Stimulated activated CD4-positive, alpha-beta T cell treated with anti-CD3 and anti-CD28 coated beads, Interleukin-1b, Interleukin-23, amount 100 ng/mL, for 4 hours (primary cell): ENCODE measurements at places on chromosomes 13 and 19.

DNA sequence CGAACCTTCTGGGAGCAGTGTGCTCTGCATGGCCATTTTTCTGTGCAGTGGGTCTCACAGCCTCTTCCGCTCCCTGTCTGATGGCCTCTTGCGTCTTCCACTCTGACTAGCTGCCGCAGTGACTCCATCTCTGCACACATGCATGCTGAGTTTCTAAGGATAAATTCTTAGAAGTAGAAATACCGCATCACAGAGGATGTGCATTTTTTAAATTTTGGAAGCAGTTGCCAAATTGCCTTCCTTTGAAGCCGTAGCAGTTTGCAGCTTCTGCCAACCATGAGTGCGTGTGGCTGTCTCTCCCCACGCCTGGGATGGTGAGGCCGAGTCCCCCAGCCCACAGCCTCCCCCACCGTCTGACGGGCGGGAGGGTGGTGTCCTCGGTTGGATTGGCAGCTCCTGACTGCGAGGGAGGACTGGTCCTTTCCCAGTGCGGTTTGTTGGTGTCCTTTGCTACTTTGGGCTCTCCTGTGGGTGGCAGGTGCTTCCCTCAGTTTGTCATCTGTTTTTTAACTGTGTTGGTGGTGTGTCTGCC is 9.8 kb downstream of the FZR1 start:
- DNase-seq = no peak

GRCh38 chr19:41064974-41065569 is 23.2 kb upstream of the CYP2A13 start:
- DNase-seq = no peak

GRCh38 chr13:37667702-37668101 is 69.1 kb upstream of the POSTN start:
- DNase-seq = no peak

DNA sequence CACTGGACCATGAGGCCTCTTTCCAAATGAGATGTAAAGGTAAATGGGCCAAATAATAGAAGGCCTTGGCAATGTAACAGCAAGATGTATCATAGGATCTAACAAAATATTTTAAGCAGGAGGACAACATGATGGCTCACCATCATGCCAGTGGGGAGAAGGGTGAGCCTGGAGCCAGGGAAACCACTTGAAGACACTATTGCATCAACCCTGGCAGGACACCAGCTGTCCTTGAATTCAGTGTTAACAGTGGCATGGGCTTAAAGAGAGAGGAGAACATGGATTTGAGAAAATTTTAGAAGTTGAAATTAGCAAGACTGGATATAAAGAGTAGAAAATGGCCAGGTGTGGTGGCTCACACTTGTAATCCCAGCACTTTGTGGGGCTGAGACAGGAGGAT is 6.7 kb upstream of the RCBTB2 start:
- DNase-seq = no peak

DNA sequence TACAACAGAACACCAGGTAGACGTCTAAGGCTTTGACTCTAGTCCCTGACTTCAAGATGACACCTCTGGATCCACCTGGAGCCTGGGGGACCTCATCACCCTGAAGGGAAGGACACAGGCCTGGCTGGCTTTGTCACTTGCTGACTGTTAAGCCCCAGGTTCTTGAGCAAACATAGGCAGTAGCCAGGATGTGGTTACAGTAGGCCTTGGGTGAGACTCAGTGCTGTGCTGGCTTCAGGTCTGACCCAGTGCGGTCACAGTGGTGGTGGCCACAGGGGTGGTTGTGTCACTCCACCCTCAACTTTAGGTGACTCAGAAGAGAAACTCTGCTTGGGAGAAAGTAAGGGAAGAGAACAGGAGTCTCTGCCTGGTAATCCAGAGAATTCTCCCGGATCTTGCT is 497.8 kb downstream of the UQCRFS1 start:
- DNase-seq = no peak

GRCh38 chr13:28636677-28637317 is 22.1 kb upstream of the POMP start:
- peak; percentile 40 for DNase-seq
